ENCODE measurements at places on chromosomes 2 and 18.
A peak's percentile ranks its signal among the peaks of the same experiment; 100 is the strongest.

- DNase-seq: no peak
These were observed 119.6 kb upstream of the ARL5A start for GRCh38 chr2:151947813-151948165.

DNA sequence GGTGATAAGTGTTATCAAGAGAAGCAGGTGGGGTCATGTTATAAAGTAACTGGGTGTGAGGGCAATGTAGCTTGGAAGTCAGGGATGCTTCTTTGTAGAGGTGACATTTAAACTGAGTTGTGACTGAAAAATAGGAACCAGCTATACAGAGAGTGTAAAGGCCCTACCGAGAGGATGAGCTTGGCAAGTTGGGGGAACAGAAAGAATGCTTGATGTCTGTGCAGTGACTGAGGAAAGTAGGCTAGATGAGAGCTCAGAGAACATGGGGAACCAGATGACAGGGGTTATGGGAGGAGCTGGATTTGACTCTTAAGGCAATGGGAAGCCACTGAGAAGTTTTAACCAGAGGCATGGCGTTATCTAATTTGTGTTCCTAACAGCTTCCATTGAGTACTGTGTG lies 115.3 kb downstream of the DOCK10 start:
- DNase-seq: no peak

GRCh38 chr2:316381-316780 lies 28.5 kb upstream of the ALKAL2 start:
- no peak for DNase-seq

GRCh38 chr2:83067947-83068346 lies 1391.1 kb downstream of the SUCLG1 start:
- DNase-seq: no peak

DNA sequence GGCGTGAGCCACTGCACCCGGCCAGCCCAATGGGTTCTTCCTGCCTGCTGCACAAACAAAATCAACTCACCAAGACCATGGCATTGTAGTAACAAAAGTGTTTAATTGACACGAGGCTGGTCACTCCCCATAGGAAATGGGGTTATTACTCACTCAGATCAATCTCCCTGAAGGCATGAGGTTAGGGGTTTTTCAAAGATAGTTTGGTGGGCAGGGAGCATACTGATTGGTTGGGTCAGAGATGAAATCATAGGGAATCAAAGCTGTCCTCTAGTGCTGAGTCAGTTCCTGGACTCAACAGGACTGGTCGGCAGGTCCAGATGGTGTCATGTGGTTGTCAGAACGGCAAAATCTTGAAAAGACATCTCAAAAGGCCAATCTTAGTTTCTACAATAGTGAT lies 122.1 kb downstream of the TMEM17 start:
- no peak for DNase-seq

- DNase-seq: no peak
These were observed 474.5 kb upstream of the SYT4 start for GRCh38 chr18:43751835-43752234.

GRCh38 chr2:29255004-29255403 lies 139.8 kb downstream of the CLIP4 start:
- no peak for DNase-seq

GRCh38 chr2:233240897-233241296 lies 10.6 kb upstream of the ATG16L1 start:
- DNase-seq: no peak

DNA sequence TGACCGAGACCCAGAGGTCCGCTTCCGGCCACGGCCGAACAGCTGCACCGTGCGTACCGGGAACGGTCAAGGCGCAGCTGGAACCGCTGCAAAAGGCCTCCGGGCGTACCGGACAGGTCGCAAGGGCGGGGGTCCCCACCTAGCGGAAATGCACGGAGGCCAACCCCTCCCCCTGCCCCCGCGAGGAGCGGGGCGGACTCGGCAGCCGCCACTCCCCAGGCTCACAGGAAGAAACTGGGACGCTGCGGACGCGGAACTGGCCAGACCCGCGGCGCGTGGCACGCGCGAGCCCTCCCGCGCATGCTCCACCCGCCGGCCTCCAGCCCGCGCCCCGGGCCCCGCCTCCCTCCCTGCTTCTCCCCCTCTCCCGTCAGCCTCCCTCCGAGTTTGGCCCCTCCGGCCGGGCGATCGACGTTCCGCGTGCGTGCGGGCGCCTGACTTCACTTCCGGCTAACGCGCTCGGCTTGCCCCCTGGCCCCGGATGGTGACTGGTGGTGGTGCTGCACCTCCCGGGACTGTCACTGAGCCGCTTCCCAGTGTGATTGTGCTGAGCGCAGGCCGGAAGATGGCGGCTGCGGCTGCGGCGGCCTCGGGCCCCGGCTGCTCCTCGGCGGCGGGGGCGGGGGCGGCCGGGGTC lies at the start of gene BIRC6:
Gene BIRC6 (plus strand): TSS at position 343 of the 637 bp plus-strand sequence. CDS start 139 bp downstream, at position 482.
- peak; percentile 99 for DNase-seq

DNA sequence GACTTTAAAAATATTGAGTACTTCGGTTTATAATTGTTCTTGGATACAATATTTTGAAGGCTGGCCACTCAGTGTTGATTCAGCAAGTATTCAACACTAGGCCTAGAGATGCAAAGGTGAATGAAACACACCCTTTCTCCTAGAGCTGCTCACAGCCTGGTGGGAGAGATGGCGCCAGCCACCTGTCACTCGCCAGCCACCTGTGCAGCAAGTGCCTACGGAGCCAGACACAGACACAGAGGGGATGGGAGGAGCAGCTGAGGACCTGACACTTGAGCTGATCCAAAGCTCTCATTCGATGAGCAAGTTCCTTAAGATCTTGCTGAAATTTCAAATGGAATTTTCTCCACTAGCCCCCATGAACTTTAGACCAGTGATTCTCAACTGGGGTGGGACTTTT lies 151.1 kb upstream of the RIOK3 start:
- no peak for DNase-seq

DNA sequence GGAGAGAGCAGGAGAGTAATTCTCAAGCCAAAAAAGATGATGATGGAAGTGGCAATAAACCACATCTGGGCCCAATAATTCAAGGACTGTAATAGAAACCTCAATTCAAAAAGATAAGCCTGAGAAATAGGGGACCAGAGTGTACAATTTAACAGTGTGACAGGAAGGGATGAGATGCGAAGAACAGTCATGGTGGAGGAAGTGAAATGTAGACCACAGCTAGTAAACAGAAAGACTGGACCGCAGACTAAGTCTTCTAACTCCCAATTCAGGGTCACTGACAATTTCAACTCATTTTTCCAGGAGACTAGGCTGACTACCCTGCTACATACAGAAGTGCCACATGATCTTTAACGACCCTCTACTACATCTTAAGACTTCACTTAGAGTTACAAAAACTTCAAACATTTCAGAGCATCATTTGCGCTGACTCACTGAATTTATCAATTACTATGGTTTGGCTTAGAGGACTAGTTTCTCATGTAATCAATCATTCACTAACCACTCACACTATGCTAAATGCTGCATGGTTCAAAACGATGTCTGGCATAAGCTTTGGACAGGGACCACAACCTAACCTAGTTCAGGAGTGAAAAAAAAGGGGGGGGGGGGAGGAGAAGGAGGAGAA lies 9.0 kb downstream of the CUL3 start:
- DNase-seq: no peak

DNA sequence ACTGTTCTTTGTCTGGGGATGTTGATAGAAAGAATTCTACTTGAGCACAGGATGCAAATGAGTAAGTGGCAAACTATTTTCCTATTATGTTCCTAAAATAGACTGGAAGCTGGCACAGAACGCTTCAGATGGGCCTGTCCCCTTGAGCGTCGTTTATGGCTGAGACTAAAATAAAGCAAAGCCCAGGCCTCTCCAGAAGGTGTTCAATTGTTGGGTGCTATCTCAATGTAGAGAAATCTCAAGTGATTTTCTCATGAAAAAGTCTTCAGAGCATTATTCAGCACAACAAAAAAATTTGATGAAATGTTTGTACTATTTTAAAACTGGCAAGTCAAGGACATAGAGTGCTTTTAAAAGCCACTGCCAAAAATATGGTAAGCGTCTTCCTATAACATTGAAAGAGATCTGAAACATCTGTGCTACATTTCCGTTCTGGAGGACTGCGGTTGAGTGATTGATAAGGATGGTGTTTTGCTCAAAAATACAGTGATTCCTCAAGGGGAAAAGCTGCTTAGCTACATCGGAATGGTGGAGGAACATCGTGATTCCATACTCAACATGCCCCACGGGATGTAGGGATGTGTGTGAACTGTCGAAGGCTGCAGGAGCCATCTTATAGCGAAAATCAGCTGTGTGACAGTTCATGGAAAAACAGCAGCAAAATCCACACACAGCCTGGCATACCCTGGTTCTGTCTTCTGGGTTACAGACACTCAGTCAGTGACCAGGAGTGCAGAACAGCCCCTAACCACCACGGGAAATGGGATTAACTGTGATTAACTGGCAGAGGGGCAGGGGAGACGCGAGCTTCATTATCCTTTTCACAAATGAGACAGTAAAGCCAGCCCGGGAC lies 10.4 kb upstream of the LRRFIP1 start:
- no peak for DNase-seq

DNA sequence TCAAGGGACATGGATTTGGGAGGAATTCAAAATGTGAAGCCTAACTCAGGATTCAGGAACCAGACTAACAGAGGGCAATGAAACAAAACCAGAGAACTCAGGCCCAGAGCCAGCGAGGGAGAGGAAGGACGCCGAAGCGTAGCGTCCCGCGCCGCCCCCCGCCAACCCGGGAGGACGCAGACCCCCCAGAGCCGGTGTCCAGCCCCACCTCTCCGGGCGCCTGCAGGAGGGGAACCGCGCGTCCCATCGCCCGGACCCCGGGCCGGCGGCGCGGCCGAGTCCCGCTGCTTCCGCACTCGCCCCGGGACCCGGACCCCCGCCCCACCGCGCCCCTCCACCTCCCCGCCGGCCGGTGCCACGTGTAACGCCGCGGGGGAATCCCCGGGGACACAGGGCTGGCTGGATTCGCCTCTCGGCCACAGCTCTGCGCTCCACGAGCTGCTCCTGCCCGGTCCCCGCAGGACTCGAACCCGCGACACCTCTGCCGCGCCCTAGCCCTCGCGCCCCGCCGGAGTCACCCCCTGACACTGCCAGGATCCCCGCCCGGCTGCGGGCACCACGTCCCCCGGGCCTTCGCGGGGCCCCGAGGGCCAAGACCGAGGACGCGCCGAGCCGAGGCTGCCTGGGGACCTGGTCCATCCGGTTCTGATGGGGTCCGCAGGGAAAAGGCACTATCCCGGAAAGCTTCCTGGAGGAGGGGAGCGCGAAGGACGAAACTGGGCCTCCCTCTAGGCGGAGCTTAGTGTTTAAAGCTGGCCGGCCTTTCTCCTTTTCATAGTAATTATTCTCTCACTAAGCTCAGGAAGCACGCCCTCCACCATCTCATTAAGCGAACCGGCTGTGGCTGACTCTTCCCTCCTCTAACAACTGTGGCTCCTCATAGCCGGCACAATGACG lies 40.4 kb upstream of the FAM124B start:
- peak; percentile 28 for DNase-seq

DNA sequence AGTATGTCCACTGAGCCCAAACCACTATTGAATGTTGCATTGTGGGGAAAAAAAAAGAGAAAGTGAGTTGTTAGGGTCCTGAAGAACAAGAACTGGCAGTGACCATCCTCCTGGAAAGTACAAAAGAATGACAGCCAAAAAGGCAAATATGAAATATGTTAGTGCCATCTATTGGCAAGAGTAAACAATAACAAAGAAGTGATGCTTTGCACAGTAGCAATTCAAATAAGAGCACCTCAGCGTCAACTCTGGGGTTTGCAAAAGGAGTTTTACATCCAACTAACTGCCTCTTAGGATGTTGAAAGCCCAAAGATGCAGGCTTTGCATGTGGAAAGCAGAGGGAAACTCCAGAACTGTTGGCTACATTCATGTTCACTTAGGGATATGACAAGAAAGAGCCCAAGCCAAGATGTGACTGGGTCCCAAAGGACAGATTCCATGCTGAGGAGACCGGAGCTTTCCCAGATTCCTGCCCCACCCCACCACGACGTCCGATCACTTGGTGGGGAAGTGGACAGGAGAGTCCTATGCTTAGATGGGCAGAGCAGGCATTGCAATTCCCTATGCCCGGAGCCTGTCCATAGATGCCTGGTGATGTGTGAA lies 15.6 kb downstream of the TRABD2A start:
- DNase-seq: peak; percentile 3

DNA sequence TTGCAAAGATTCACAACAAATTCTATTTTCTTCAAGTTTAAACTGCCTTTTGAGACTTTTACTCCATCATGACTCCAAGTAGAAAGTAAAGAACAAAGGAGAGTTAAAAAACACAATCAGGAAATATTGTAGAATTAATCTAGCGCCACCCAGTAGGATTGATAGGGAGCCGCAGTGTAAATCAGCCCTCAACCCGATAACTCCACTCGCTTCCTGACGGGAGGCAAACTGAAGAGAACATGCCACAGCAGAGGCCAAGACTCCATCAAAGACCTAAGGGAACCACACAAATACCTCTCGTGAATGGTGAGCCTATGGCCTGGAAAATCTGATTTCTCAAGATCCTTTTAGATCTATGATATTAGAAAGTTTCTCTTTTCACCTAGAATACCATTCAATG lies 319.0 kb downstream of the STK39 start:
- no peak for DNase-seq

DNA sequence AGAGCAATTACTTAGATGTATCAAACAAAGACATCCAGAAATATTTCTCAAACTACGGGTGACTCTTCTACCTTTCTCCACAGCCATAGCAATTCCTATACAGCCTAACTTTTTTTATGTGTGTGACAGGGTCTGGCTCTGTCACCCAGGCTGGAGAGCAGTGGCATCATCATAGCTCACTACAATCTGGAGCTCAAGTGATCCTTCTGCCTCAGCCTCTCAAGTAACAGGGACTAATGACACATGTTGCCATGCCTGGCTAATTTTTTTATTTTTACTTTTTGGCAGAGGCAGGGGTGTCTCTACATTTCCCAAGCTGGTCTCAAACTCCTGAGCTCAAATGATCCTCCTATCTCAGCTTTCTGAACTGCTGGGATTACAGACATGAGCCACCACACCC lies 328.9 kb upstream of the NT5C1B start:
- no peak for DNase-seq

DNA sequence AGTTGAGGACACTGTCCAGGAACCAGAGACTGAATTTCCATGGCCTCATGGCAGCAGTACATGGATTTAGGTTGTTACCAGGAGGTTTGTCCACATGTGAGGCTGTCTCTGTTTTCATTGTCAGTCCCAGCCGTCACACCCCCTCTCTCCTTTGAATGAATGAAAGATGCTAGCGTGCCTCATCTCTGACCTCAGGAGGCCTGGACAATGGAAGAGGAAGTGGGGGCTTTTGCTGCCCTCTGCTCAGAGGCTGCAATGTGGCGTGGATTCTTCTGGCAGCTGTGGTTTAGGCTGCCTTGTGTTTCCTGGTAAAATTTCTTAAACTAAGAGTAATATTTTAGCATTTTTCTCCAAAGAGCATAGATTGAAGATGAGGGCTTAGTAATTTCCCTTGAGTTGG lies 47.5 kb downstream of the RAB31 start:
- no peak for DNase-seq

DNA sequence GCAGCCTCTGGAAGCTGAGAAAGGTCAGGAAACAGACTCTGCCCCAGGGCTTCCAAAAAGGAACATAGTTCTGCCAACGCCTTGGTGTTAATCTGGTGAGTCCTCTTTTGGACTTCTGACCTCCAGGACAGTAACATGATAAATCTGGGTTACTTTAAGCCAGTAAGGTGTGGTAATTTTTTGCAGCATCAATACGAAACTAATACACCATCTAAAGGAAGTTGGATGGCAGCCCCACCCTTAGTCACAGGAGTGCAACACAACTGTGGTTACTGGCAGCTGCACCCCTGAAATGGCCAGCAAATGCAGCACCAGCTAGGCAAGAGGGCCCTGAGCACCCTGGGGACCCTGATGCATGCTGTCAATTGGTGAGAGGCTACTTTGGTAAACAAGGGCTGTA lies 25.8 kb downstream of the CREG2 start:
- peak; percentile 25 for DNase-seq
